Memory B cell (primary cell): ENCODE measurements at places on chromosomes 6 and 20.
A peak's percentile ranks its signal among the peaks of the same experiment; 100 is the strongest.

DNA sequence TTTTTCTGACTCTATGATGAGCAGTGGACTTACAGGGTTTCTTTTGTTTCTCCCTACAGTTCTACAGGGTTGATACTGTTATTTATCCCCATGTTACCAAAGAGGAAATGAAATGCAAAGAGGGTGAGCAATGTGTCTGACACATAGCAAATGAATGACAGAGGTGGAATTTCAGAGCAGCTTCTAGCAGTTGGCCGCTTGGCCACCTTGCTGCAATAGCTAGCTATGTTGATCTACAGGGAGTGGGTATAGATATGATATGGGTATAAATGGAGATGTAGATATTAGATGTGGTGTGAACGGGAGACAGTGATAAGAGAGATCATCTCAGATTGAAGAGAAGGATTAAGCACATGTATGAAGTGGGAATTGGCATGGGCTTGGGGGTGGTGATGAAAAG, 10.9 kb upstream of the SLC22A3 start:
- no peak for DNase-seq

GRCh38 chr6:92109256-92109655, 1310.1 kb downstream of the EPHA7 start:
- no peak for DNase-seq

DNA sequence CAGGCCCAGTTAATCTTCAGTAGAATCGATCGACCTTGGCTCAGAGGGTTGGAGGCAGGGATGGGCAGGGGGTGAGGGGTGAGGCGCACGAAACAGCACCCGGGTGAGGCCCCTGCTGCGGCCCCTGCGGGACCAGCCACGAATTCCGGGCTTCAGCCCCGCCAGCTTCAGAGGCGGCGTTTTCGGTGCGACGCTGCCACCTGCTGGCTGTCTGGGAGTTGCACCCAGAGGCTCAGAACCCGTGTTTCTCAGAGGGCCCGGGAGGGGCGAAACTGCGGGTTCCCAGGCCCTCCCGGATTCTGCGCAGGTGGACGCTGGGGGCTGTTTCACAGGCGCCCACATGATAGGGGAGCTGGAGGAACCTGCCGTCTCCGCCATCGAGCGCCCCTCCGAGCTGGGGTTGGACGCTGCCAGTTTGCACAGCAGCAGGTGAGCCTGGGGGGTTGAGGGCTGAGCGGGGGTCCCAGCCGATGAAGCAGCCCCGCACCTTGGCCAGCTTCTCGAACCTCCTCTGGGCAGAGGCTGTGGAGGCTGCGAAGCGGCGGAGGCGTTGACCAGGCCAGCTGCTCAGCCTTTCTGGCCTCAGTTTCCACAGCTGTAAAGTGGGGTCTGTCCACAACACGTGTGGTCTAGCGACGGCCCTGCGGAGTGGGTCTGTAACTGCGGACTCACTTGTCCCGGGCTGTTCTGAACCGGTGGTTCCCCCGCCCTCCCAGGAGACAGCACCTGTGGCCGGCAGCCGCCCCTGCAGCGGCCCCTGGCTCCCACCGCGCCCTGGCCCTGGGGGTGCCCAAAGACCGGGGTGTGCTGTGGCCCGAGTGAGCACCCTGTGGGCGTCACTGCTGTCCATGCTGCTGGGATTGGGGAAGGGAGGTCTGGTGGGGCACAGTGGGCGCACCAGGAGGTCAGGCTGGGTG, 2.5 kb upstream of the BHLHE23 start:
- DNase-seq: peak; percentile 94

GRCh38 chr20:48482790-48483189, 345.0 kb downstream of the PREX1 start:
- no peak for DNase-seq

DNA sequence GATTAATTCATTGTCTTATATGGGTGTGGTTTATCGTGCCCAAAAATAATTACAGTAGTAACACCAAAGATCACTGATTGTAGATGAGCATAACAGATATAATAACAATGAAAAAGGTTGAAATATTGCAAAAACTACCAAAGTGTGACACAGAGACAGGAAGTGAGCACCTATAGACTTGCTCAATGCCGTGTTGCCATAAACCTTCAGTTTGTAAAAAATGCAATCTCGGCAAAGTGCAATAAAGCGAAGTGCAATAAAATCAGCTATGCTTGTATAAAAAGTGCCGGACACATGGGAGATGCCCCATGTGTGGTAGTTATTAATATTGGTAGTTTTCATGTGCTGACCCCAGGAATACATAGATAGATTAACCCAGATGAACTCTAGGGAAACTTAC, 192.6 kb downstream of the NRN1 start:
- no peak for DNase-seq

GRCh38 chr6:132466952-132467351, 46.0 kb downstream of the STX7 start:
- no peak for DNase-seq

GRCh38 chr20:49846206-49846807, 33.7 kb downstream of the SLC9A8 start:
- DNase-seq: peak; percentile 68

- DNase-seq: no peak
These were observed 3.0 kb upstream of the PHACTR2 start for GRCh38 chr6:143674483-143675381.

- DNase-seq: no peak
These were observed 61.8 kb upstream of the NEDD9 start for GRCh38 chr6:11294228-11294627.

- DNase-seq: no peak
These were observed 541.0 kb upstream of the ADGRB3 start for GRCh38 chr6:68094070-68094469.

DNA sequence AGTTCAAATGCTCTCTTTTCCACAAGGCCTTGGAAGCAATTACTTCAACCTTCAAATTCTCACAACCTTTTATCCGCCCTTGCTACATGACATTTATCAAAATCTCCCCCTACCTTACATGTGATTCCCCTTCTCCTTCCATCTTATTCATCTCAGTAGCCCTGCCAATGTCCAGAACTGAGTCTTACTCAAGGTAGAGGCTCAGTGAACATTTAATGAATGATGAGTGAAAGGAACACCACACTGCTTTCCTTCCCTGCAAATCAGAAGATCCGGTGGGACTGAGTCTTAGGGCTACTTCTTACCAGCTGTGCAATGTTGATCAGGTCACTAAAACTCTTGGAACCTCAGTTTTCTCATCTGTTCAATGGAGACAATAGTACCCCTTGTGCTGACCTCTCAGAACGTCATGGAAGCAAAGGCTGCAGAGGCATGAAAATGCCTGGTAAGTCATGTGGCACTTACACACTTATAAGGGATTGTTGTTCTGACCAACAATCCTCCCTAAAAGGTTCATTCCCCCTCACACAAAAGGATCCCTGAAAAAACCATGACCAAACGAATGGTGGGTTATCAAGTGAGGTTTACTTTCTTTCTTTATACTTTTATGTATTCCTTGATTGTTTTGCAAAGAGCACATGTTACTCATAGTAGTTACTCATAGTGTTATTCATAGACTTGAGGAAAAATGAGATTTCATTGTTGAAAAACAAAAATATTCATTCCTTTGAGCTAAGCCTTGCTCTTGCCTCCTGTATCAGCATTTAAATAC, 6.5 kb downstream of the MDGA1 start:
- no peak for DNase-seq

DNA sequence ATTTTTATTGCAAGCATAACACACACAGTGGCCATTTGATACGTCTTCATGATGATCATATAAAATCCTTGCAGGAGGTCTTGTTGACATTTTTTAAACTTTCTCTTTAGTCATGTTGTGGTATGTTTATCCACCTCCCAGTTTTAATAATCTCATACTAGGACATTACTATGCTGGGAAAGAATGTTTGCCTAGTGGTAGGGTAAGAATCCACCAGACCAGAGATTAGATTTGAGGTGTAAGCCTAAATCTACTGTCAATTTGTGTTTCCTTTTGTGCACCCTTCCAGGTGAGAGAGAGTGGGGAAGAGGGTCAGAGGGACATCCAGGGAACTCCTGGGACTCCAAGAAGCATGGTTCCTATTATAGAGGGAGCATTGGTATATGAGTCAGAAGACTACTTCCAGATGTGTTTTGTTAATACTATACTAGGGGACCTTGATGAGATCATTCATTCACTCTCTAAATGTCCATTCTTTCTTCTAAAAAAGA, 298.3 kb upstream of the SASH1 start:
- DNase-seq: no peak
